ENCODE measurements at places on chromosomes 6 and 20. TPM values are rescaled to one million over a fixed set of nuclear protein-coding genes. Genes with fewer than 3 reads are reported as not detected.

HSPA12B gene
- total RNA-seq, result 1.9 TPM

LTB gene
- total RNA-seq, result not detected

CDK5RAP1 gene
- 19.0 TPM for total RNA-seq

HSPA1L gene
- total RNA-seq, result 1.7 TPM

ZBTB22 gene
- total RNA-seq, result 34.4 TPM

EYS gene
- not detected for total RNA-seq

FGD2 gene
- not detected for total RNA-seq

DEF6 gene
- total RNA-seq, result 4.4 TPM

TNXB gene
- total RNA-seq, result 10.6 TPM

ELOVL4 gene
- 7.3 TPM for total RNA-seq

MED23 gene
- 23.0 TPM for total RNA-seq

IGF2R gene
- total RNA-seq, result 124 TPM

MPIG6B gene
- total RNA-seq, result not detected

TFAP2D gene
- total RNA-seq, result not detected

PDE7B gene
- total RNA-seq, result 43.3 TPM

TRIM38 gene
- total RNA-seq, result 10.1 TPM

LGSN gene
- not detected for total RNA-seq

GGTLC1 gene
- not detected for total RNA-seq

TOP1 gene
- total RNA-seq, result 9.3 TPM

PPIL6 gene
- 1.4 TPM for total RNA-seq

LAMA2 gene
- 204 TPM for total RNA-seq

MDFI gene
- 0.26 TPM for total RNA-seq

WFDC5 gene
- total RNA-seq, result not detected

VGLL2 gene
- not detected for total RNA-seq

GNMT gene
- 0.77 TPM for total RNA-seq

ZC3H12D gene
- total RNA-seq, result 0.16 TPM

TBC1D22B gene
- total RNA-seq, result 3.4 TPM

DHX35 gene
- total RNA-seq, result 8.0 TPM

C20orf204 gene
- total RNA-seq, result 0.60 TPM

TRAPPC3L gene
- 0.09 TPM for total RNA-seq

DBNDD2 gene
- total RNA-seq, result 0.34 TPM

NKX2-2 gene
- total RNA-seq, result under 0.01 TPM

TCP11 gene
- not detected for total RNA-seq

TP53TG5 gene
- not detected for total RNA-seq

PTCRA gene
- total RNA-seq, result not detected

POU5F1 gene
- total RNA-seq, result not detected

OR2H2 gene
- total RNA-seq, result not detected

PACSIN1 gene
- total RNA-seq, result not detected

SAMD10 gene
- total RNA-seq, result 0.34 TPM

HLA-DQB1 gene
- not detected for total RNA-seq

LY6G5C gene
- total RNA-seq, result 0.09 TPM

FAM162B gene
- 0.32 TPM for total RNA-seq

SIRPB1 gene
- total RNA-seq, result 0.17 TPM

CASP8AP2 gene
- total RNA-seq, result 10.0 TPM

CST5 gene
- not detected for total RNA-seq

GHRH gene
- total RNA-seq, result not detected

HUS1B gene
- total RNA-seq, result 0.43 TPM

IRAK1BP1 gene
- 3.3 TPM for total RNA-seq

KHDC1L gene
- not detected for total RNA-seq

TAAR2 gene
- total RNA-seq, result not detected

BANF2 gene
- not detected for total RNA-seq

ITPA gene
- 11.2 TPM for total RNA-seq

PREX1 gene
- 30.7 TPM for total RNA-seq

MGME1 gene
- 5.0 TPM for total RNA-seq

TRIM40 gene
- not detected for total RNA-seq

CFAP61 gene
- not detected for total RNA-seq

All from bronchial smooth muscle cell (primary cell).